ENCODE measurements at places on chromosomes 1 and 21.

DNA sequence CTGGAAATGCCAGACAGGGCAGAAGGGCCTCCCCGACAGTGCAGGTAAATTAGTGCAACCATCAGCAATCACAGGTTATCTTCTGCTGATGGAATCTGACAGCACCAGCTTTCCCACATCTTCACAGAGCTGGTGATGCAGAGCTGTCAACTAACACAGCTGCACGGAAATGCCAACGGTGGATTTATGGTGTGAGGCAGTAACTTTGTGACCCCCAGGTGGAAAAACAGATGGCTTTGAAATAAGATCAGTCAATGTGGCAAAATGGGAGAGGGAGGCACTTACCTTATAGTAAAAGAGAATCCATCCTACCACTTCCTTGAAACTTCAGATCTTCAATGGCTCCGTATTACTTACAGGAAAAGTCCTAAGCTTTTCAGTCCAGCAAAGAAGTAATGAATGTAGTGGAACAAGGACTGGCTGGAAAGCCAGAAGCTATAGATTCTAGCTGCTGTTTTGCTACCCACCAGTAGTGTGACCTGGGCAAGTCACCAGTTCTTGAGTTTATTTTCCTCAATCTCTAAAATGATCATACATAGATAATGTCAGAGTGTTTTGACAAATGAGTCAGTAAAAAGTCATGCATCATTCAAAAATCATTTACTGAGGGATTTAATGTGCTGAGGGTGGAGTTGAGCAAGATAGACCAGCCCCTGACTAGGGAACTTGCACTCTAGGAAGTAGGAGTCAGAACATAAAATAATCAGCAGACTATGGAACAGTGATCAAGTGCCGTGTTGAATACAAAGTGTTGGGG is 245.7 kb upstream of the JUN start:
- DNase-seq = no peak

DNA sequence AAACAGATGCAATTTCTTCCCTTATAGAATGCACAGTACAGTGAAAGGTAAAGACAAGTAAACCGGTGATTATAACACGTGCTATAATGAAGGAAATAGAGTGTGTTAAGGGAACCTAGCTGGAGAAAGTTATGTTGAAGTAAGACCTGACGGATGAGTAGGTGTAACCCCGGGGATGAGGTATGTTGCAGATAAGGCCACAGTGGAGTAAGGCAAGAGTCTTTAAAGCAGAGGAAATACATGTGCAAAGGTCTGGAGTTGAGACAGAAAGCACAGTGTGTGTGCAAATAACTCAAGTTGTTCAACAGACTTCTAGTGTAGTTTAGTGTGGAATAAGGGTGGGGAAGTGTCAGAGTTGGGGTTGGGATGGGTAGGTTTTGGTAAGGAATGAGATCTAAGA is 2.9 kb downstream of the DBT start:
- DNase-seq = no peak

- no peak for DNase-seq
Measured at GRCh38 chr1:236979149-236979900, 24.9 kb downstream of the MT1HL1 start.

- DNase-seq = peak; percentile 82
Measured at GRCh38 chr1:115807723-115808122, 33.2 kb downstream of the NHLH2 start.

DNA sequence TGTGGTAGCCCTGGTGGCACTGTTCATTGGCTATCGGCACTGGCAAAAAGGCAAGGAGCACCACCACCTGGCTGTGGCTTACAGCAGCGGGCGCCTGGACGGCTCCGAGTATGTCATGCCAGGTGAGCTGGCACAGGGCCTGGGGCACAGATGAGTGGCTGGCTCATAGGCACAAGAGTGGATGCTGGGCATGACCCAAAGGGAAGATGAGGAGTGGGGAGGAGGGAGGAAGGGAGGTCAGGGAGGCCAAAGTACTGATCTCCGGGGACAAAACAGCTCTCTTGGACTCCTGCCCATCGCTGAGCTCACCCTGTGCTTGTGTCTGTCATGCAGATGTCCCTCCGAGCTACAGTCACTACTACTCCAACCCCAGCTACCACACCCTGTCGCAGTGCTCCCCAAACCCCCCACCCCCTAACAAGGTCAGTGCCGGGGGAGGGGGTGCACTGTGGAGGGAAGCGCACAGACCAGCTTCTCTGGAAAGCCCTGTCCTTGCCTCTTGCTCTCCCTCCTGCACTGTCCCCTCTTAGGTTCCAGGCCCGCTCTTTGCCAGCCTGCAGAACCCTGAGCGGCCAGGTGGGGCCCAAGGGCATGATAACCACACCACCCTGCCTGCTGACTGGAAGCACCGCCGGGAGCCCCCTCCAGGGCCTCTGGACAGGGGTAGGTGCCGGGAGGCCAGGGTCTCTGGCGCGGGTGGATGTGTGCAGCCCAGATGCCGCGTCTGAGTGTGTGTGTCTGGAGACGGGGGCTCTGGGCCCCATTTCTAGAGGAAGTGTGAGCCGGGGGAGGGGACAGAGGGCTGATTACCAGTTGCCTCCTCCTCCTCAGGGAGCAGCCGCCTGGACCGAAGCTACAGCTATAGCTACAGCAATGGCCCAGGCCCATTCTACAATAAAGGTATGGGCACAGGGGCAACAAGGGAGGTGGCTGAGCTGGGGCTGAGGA is 7.3 kb upstream of the LRRC71 start:
- DNase-seq = no peak

GRCh38 chr1:67814121-67814772 is 19.0 kb downstream of the GNG12 start:
- DNase-seq = no peak

- no peak for DNase-seq
Measured at GRCh38 chr1:30748098-30748698, 9.4 kb downstream of the LAPTM5 start.

- DNase-seq = no peak
Measured at GRCh38 chr1:67682659-67683197, 2.3 kb upstream of the GADD45A start.

- peak; percentile 75 for DNase-seq
Measured at GRCh38 chr1:56820755-56821461, 1.7 kb upstream of the FYB2 start.

DNA sequence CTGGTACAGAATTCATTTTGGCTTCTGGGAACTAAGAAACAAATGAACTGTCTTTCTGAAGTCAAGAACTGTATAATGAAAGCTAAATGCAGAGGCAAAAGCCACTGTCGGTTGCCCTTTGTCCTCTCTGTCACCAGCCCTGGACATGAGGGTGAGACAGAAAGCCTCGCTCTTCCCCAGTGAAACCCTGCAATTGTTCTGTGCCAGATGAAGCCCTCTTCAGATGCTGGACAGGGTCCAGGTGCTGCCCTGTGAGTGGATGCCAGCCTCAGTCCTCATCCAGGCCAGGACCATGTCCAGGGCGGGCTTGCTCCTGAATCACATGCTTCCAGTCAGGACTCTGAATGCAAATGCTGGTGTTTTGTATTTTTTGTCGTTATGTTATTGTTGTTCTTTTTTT is 138.7 kb downstream of the RUNX1 start:
- no peak for DNase-seq

DNA sequence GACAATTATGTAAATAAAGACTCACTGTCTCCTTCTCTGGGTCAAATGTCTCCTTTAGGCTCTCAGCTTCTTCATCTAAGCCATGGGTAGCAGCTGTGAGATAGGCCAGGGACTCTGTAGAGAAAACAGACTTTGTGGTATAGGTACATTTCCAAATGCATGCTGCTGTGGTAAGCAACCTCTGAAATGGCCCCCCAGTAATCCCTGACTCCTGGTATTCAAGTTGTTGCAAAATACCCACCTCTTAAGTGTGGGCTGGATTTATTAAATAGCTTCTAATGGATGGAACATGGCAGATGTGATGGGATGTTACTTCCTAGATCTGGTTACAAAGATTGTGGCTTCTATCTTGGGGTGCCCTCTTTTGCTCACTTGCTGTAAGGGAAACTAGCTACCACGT is 11.1 kb upstream of the PEX19 start:
- no peak for DNase-seq

DNA sequence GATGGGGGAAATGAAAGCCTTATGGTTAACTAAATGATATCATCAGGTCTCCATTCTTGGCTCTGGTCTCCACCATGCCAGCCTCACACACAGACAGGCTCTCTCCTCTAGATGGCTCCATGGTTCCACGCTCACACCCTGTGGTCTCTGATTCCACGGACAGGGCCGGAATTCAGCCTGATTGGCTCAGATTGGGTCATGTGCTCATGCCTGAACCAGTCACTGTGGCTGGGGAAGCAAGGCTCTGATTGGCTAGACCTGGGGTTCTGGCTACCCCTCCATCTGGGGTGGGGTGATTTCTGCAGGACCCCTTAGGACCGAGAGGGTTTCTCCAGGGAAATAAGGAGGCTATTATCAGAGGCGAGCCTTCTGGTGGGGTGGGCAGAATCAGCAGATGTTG is 277.0 kb downstream of the PTPRU start:
- peak; percentile 58 for DNase-seq

- DNase-seq = no peak
Measured at GRCh38 chr1:28127617-28128257, 39.3 kb upstream of the EYA3 start.

DNA sequence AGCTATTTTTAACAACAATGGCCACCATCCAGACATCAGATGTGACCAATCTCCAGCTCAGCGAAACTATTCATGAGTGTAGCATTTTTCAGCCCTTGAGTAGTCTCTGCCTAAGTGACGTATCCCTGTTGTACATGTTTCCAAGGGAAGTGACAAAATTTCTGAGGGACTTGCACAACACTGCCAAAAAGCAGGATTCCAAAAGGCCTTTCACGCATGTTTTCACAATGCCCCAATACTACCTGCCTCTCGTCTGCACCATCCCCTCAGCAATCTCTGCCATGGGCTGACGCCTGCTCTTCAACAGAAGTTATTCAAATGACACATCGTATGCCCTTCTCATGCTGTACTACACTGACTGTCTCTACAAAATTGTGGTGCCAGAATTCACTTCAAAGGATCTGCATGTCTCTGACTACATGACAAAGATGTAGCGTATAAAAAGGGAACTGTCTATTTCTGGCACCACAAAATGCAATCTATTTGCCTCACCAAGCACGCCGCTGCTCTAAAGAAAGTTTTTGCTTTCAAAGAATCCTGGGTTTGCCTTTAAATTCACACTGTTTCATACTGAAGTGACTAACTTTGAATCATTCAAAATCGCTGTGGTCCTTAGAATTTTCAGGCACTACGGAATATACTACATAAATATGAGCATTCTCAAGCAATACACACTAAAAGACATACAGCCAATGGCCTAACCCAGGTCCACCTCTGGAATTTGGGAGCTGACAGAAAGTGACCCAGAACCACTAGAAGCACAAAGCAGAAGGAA is 32.9 kb downstream of the JAK1 start:
- DNase-seq = no peak

DNA sequence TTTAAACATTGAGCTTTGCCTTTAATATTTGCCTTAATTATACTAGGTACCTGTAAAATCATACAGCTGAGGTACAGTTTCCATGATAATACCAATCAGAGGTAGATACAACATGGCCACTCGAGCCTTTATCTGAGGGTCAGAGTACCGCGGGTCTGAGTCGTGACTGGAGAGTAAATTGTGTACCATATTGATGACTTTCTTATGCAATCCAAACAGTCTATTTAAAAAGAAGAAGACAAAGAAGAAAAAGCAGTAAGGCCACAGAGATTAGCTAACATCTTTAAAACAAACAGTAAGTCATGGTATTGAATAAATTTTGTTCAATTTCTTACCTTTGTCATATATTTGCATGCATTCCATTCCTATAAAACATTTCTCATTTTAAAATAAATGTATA is 68.1 kb upstream of the ANGPTL3 start:
- no peak for DNase-seq

- no peak for DNase-seq
Measured at GRCh38 chr1:218996362-218996761, 177.3 kb upstream of the LYPLAL1 start.

DNA sequence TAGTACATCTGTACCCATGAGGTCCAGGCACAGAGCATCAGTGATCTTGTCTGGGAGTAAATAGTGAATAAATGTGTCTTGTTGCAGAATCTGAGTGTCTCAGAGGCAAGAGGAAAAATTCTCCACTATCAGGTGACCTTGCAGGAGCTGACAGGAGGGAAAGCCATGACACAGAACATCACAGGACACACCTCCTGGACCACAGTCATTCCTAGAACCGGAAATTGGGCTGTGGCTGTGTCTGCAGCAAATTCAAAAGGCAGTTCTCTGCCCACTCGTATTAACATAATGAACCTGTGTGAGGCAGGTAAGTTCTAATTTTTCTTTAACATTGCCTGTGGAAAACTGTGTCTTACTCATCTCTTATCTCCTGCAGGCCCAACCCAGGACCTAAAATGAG is 43.1 kb downstream of the IL12RB2 start:
- no peak for DNase-seq

- no peak for DNase-seq
Measured at GRCh38 chr1:17207046-17207445, 2.1 kb downstream of the PADI1 start.

- no peak for DNase-seq
Measured at GRCh38 chr1:78052685-78053405, 7.1 kb downstream of the GIPC2 start.

DNA sequence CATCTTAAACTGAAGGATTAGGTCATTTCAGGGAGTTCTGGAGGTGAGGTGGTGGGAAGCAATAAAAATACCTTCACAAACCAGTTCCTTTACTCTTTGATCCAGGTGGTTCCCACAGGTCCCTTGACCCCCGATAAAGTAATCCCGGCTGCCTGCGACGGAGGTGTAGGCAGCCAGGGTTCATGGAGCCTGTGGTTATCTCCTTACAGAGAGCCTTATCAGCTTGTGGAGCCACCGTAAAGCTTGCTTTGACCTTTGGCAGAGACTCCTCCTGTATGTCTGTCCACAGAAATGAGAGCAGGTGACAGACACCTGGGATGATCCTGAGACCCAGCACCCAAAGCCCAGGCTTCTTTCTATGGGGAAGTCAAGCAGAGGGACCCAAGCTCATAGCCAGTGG is 243.4 kb downstream of the KIF26B start:
- DNase-seq = no peak

- DNase-seq = no peak
Measured at GRCh38 chr1:33709783-33710718, 153.8 kb upstream of the HMGB4 start.

DNA sequence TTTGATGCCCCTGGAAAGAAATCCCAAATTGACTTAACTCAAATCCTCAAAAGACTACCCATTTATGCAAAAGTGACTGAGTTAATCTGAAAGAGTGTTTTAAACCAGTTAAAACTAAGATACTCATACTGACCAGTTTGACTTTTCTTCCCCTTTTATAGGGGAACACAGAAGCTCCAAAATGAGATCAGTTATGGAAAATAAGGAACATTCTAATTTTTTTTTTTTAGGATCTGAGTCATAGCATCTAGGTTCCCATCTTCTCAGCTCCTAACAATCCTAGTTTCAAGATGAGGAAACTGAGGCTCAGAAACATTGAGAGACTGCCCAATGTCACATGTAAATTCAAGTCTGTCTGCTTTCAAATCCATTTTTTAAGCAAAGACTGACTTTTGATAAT is 231.1 kb upstream of the RUNX1 start:
- no peak for DNase-seq

- no peak for DNase-seq
Measured at GRCh38 chr1:90193116-90193515, 198.2 kb downstream of the ZNF326 start.

GRCh38 chr21:32426592-32427051 is 14.1 kb downstream of the EVA1C start:
- DNase-seq = no peak

- DNase-seq = no peak
Measured at GRCh38 chr1:85573322-85573721, 7.2 kb upstream of the CCN1 start.

- DNase-seq = no peak
Measured at GRCh38 chr21:29316029-29316742, 17.5 kb downstream of the BACH1 start.
